Right renal cortex interstitium (tissue), 3 donors: ENCODE measurements at places on chromosomes 5 and 9. TPM values are rescaled to one million over a fixed set of nuclear protein-coding genes. Genes with fewer than 3 reads are reported as not detected.

The SLC45A2 gene
- polyA plus RNA-seq: 0.51 TPM

The C5orf24 gene
- polyA plus RNA-seq: 107 TPM

DNA sequence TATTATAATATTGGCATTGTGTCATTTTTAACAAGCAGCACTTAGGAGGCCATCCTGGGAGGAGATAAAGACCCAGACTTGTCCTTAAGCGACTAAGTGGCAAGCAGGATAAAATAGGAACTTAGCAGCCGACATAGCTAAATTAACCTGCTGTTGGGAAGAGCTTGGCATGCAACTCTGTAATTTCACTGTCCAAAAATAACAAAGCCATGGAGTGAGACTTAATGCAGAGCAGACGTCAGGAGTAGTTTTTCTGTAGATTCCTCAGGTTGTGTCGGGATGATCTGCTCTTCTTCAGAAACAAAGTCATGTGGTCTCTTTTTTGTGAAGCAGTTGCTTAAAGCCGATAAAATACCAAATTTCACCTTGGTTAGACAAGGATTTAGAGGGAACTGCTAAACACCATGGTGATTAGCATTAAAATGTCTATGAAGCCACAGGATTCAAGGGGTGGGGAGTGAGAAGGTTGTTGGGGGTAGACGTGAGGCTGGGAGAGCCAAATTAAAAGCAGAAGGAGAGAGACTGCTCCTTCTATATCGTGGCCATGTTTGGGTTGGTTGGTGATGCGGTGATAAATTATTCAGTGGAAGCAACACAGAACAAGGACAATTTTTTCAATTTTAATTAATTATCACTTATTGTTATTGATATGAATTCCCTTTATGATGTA lies 303.0 kb downstream of the CSNK1G3 start:
- no peak for DNase-seq

The FBXW11 gene
- 61.3 TPM for polyA plus RNA-seq

- DNase-seq: no peak
These were observed 615.1 kb downstream of the CDH12 start for GRCh38 chr5:22238047-22238446.

GRCh38 chr5:141664733-141665461 lies 13.7 kb upstream of the FCHSD1 start:
- DNase-seq: no peak

DNA sequence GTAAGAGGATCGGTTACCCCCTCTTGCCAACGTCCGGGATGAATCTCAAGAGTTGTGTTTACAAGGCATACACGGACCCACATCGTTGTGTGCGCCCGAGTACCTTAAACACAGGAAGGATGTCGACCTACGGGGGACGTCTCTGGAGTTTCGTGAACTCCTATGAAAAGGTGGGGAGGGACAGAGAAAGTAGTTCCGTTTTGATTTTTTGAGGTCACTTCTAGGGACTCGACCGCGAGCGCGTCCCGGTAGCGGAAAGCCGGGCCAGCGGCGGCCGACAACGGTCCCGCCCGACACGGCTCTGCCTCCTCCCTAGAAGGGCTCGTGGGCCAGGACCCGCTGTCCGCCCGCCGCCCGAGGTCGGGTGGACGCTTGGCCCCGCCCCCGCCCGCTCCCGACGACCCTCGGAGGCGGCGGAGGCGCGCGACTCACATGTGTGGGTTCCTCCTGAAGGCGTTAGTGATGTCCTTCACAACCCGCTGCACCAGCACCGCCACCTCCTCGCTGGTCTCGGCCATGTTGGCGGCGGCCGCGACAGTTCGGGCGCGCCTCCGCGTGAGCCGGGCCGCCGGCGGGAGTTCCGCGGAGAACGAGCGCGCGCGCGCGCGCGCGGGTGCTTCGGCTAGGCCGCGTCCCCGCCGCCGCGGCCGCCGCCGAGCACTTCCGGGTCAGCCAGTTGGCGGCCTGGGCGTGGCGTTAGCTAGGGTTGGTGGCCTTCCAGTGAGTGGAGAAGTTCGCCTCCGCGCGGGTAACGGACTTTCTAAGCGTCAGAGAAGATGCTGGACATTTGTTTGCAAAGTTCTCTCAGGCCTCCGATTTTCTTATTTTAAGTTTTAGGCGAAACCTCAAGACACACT lies at the start of gene PTAR1:
PTAR1 (minus strand) TSS at position 591 of the 857 bp plus-strand sequence; CDS start at position 518, 73 bp downstream.
- DNase-seq: peak; percentile 74

- DNase-seq: no peak
These were observed 31.4 kb upstream of the STING1 start for GRCh38 chr5:139513852-139514485.

The MLANA gene
- 0.75 TPM for polyA plus RNA-seq

The LTC4S gene
- polyA plus RNA-seq: 2.0 TPM

- no peak for DNase-seq
These were observed 53.0 kb upstream of the KLF4 start for GRCh38 chr9:107542411-107543157.

- DNase-seq: no peak
These were observed 657 bp downstream of the NUP214 start for GRCh38 chr9:131126059-131126426.

DNA sequence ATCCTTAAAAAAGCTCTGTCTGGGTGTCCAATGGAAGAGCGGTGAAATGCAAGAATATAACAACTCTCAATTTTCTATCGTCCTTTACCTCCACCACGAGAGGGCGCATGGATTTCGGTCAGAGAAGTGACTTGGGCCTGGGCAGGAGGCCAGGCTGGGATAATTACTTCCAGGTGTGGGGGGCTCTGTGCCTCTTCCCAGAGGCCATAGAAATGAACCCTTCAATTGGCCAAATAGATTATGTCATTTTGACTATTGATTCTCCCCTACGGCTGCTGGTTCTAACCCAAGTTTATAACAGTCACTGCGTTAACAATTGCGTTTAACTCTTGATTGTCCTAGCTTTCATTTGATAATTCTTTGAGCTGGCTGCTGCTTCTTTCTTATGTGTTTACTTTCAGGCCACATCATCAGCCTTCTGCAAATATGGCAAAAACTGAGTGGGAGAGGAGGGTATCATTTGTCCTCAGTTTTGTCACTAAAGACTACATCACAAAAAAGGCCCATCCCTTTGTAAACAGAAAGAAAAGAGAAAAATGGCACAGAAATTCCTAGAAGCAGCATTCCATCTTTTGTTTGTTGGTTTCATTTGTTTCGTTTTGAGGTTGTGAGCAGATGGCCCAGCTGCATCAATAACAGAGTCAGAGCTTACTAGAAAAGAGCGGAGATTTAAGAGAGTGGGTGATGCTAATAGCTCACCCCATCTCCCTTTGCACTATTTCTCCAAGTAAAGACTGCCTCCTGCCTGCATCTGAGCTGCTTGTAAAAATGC lies 45.4 kb upstream of the ZFR start:
- peak; percentile 72 for DNase-seq

DNA sequence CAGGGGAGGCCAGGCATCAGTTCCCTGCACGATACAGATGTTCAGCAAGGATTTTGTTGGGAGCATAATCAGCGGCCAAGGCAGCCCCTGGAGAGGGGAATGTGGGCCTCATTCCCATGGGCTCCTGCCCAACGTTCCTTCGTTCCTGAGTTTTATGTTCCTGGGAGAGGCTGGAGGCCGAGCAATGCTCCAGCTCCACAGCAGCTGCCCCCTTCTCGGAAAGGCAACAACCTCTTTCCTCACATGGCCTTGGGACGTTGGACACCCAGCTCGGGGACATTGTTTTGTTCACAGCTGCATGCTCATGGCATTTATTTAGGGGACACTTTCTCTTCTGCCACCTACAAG lies 63.8 kb upstream of the COL15A1 start:
- DNase-seq: no peak

The SYNPO gene
- 85.2 TPM for polyA plus RNA-seq

- DNase-seq: no peak
These were observed 371.1 kb upstream of the GRAMD2B start for GRCh38 chr5:126052120-126052519.

- DNase-seq: no peak
These were observed 2.7 kb downstream of the CXCL14 start for GRCh38 chr5:135576075-135576599.

The DPYSL3 gene
- polyA plus RNA-seq: 37.1 TPM

The COL23A1 gene
- 4.8 TPM for polyA plus RNA-seq

GRCh38 chr5:151820903-151821302 lies 49.1 kb downstream of the G3BP1 start:
- no peak for DNase-seq

The PCDHGA6 gene
- polyA plus RNA-seq: 4.2 TPM

DNA sequence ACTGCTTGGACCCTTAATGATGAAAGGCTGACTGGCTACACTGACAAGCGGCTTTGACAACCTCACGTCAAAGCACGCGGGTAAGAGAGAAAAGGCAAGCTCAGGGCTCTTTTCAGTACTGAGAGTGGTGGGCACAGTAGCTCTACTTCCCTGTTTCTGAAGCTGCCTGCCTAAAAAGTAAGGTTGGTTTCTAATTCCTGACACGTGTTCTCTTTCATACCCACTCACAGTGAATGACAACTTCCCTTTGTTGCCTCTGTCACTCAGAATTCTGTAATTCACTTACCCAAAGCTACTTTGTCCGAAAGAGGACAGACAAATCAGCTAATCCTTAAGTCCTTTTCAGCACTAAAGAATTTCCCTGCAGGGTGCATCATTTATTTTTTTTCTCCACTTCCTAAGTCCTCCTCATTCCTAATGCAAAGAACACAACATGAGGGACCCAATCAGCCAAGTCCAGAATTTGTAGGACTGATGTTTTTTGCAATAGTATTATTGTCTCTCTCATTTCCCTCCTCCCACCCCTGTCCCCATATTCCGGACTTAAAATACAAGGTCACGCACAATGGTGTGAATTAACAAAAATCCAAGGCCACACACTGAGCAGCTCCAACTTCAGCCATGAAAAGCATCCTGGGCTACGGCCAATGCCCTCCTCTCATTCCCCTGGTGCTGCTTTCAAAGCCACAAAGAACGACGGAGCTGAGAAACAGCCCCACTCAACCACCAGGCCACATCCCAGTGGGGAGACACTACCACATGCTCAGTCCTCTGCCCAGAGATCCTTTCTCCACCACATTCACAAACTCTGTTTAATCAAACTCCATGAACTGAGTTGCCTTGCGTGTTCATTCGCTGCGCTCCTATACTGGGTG lies 221.0 kb downstream of the TSSK1B start:
- no peak for DNase-seq

GRCh38 chr5:110913221-110913620 lies 158.3 kb upstream of the TSLP start:
- no peak for DNase-seq

The GFI1B gene
- polyA plus RNA-seq: 0.92 TPM

GRCh38 chr5:86909418-86910295 lies 291.9 kb downstream of the COX7C start:
- no peak for DNase-seq

GRCh38 chr5:41820150-41820549 lies 50.1 kb downstream of the OXCT1 start:
- DNase-seq: no peak

DNA sequence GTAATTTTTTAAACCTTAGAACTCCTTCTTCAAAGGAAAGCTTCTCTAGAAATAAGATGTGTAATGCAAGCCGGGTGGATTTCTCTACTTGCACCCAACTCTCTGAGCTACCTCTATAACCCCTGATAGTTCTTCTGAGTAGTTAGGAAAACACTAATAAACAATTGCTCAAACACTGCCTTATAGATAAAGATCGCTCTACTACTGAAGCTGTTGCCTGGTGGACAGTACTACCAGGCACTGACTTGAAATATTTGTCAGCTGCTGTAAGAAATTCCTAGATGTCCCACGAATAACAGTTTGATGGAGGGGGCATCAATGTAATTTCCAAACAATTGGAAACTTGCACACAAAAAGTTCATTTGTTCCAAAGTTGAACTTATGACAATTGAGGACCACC lies 42.0 kb downstream of the NR3C1 start:
- no peak for DNase-seq

The HSPB3 gene
- 0.61 TPM for polyA plus RNA-seq

DNA sequence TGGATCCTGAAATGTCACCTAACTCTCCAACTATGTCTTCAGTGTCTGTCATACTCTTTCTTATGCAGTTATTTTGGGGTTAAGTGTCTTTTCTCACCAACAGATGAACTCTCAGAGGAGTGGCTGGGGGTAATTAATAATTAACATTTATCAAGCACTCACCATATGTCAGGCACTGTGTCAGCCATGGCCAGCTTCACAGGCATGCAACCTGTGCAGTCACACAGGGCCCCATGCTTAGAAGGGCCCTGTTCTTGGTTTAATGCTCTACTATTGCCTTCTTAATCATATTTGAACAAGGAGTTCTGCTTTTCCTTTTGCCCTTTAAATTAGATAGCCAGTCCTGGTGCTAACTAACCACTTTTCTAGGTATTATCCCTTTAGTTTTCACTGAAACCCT lies 3.4 kb upstream of the GRPEL2 start:
- DNase-seq: no peak

DNA sequence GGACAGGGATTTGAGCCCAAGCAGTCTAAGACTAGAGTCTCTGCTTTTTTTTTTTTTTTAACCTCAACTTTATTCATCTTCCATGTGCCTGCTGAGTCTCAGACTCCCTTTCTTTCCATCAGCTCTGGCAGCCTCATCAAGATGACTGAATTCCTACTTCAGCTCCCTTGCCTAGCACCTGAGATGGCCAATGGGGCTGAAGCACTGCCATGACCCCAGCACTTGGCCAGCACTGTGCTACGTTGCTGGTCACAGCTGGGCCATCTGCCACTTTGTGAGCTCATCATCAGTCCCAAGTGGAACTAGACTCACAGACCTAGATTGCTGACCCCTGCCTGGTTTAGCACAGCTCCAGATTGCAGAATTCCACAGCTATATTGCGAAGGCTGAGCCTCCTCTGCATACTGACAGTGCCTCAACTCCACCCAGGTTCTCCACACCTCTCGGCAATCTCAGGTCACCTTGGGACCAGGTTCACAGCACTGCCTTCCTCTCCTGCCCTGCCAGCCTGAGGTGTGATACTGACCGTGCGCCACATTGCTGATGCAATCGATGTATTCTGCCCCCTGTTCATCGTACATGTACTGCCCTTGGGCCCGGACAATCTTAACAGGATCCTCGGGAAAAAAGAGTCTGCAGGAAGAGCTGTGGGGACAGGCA lies 1.6 kb downstream of the PHYKPL start:
- DNase-seq: no peak

DNA sequence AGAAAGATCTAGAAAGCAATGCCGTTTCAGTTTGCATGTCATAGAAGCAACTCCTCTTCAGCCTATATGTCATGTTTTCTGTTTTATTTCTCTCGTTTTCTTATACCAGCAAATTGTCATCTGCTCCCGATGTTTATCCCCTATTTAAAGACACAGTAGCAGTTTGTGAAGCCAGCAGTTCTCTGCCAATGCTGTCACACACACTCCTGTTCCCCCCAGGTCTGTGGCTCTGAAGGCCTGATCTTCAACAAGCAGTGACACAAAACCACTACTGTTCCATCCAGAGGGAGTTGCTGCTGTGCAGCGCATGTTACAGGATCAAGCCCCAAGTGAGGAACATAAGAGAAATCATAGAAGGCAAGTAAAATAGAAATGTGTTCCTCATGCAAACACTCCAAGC lies 364.1 kb upstream of the SLC30A5 start:
- no peak for DNase-seq
